ENCODE measurements at places on chromosomes 16 and 17.

DNA sequence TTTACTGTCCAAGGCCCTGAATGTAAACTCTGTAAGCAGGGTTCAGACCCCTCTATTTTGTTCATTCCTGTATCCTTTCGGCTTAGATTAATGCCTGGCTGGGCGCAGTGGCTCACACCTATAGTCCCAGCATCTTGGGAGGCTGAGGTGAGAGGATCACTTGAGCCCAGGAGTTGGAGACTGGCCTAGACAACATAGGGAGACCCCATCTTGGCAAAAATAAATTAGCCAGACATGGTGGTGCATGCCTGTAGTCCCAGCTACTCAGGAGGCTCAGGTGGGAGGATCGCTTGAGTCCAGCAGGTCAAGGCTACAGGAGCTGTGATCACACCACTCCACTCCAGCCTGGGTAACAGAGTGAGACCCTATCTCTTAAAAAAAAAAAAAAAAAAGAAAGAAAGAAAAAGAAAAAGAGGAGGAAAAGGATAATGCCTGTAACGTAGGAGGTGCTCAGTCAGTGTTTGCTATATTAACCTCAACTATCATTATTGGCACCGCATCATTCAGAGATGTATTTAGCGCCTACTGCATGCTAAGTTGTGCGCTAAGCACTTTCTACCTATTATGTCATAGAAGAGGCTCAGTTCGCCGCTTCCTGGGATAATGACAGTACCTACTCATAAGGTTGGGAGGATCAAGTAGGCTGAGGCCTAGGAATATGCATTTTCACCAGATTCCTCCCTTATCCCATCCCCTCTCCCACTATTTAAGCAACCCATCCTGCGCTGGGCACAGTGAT is 5.0 kb downstream of the SOCS1 start:
- DNase-seq = no peak

GRCh38 chr17:77491921-77492445 is 351.2 kb downstream of the SEC14L1 start:
- no peak for DNase-seq

GRCh38 chr17:55495239-55495638 is 16.0 kb downstream of the SMIM36 start:
- peak; percentile 96 for DNase-seq

DNA sequence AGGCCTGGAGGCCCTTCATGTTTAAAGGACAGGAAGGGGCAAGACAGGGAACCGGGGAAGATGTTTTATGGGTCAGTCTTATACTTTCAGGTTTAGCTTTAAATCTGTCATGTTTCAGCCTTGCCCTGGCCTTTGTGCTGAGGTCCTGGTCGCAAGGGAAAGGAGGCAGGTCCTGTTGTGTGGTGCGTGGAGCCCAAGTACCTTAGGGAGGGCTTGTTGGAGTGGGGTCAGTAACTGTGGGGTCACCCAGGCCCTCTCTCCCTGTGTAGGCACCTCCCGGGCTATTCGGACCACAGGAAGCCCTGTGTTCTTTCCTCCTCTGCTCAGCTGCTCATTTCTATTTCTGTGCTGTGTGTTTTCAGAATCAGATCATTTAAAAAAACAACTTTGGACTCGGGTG is 42.7 kb downstream of the MPRIP start:
- no peak for DNase-seq

DNA sequence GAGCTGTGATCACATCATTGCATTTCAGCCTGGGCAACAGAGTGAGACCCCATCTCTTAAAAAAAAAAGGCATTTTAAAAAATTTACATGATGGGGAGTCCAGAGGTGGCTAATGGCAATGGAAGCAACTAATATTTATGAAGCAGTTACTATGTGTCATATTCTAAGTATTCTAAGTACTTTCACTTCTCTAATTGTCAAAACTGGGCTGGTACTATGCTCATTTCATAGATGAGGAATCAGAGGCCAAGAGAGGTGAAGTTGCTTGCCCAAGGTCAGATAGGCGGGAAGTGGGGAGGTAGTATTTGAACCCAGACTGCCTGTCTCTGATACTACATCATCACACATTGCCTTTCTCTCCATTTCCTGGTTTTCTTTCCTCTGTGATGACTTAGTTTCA is 50.7 kb downstream of the SLC5A11 start:
- no peak for DNase-seq

GRCh38 chr17:80798595-80799537 is 192.8 kb upstream of the CHMP6 start:
- no peak for DNase-seq

- no peak for DNase-seq
Measured at GRCh38 chr16:49050607-49051006, 231.0 kb downstream of the CBLN1 start.

DNA sequence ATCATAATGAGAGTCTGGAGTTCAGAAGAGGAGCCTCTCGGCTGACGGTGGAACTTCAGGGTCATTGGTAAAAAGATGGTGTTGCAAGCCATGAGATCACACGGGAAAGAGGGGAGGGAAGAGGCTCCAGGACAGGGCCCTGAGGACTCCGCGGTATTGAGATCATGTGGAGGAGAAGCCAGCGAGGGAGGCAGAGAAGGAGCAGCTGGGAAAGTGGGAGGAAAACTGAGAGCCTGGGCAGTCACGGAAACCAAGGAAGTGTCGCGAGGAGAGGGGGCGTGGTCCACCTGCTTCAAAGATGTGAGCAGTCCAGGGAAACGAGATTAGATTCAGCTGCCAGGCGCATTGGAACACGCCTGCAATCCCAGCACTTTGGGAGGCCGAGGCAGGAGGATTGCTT is 27.7 kb upstream of the SBK1 start:
- DNase-seq = no peak

DNA sequence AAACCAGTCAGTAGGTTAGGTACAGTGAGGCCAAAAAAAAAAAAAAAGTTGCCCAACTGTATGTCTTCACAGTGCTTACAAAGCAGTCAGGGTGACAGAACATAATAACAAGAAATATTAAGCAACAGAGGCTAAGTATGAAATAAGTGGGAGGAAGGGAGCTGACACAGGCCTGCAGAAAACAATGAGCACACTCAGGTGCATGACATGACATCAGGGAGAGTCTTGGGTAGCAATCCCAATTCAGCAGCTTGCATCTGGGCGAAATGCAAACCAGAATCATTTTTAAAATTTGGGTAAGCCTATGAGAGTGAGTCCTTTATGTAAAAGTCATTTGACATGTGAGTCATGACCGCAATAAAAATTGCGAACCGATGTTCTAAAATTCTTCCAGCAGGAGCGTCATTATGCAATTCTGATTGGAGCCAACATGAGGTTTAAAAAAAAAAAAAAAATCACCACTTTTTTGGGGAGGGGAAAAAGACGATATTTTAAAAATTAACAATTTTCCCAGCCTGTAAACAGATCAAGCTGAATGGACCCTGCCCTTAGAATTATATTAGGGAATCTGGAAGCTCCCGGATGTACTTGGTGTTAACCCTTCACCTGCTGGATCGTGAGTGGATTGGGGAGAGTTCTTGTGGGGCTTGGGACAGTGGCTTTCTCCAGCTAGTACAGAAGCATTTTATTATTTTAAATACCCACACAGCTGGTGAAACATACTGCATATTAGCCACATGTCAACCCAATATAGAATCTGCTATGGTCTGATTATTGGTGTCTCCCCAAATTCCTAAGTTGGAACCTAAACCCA is 127.9 kb downstream of the NPIPB5 start:
- no peak for DNase-seq

DNA sequence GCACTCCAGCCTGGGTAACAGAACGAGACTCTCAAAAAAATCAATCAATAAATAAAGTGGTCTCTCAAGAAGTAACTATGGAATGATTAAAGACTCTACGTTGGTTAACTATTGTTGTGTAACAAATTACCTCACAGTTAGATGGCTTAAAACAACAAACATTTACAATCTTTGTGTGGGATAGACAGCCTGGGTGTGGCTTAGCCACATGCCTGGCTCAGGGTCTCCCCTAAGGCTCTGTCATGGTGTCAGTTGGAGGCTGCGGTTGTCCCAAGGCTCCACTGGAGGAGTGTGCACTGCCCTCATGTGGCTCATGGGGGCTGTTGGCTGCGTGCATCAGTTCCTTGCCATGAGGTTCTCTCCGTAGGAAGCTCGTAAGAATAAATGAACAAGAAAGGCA is 294.5 kb downstream of the SNX29 start:
- DNase-seq = no peak

DNA sequence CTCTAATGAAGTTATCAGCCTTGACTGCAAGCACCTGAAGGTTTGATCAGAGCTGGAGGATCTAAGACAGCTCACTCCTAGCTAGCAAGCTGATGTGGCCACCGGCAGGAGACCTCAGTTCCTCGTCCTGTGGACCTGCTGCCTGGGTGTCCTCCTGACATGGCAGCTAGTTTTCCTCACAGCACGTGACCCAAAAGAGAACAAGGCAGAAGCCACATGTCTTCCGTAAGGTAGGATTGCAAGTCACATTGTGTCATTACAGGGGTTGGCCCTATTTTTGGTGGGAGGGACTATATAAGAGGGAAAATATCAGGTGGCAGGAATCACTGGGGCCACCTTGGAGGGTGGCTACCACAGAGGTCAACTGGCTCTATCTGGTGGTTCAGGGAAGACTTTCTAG is 18.1 kb upstream of the WWOX start:
- DNase-seq = no peak

GRCh38 chr16:78130083-78130608 is 30.7 kb downstream of the WWOX start:
- no peak for DNase-seq

DNA sequence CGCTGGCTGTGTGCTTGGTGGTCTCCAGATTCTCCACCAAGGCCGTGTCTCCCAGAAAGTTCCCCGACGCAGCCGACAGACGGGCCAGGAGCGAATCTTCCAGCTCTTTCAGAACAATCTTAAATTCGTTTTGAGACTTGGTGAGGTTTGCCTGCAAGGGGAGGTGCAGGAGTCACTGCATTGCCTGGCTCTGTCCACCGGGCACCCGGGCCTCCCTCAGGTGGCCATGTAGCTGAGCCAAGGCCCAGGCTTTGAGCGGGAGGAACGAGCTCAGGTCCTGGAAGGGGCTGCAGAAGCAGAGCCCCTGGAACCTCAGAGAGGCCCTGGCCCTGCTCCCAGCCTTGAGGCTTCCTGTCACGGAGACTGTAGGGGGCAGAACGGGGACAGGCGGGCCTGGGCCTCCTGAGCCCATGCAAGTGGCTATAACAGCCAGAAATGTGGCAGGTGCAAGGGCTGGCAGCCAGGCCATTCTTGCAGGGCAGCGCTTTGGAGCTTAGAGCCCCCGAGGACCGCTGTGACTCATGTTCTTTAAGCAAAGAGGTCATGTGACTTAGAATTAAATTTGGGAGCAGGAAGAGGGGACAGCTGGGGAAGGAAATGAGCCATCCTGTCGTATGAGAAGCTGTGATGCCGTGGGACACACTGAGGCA is 72.4 kb downstream of the PGS1 start:
- DNase-seq = no peak

- no peak for DNase-seq
Measured at GRCh38 chr17:34930283-34930682, 31.0 kb downstream of the CCT6B start.

GRCh38 chr17:82217530-82218204 is 5.0 kb upstream of the CCDC57 start:
- DNase-seq = no peak

- peak; percentile 91 for DNase-seq
Measured at GRCh38 chr17:65634533-65634932, 73.1 kb upstream of the AXIN2 start.

- no peak for DNase-seq
Measured at GRCh38 chr17:39487946-39488345, 26.7 kb downstream of the CDK12 start.

DNA sequence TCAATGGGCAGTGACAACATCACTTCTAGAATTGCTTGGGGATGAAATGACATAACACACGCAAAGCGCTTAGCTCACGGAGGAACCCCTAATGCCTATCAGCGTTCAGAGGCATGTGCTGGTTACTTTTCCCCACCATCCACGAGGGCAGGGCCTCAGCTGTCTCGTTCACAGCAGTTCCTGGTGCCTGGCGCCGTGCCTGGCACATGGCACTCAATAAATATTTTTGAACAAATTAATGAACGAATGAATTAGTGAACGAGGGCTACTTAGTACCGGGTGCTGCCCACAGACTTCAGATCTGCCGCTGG is 14.1 kb upstream of the CIBAR2 start:
- no peak for DNase-seq

DNA sequence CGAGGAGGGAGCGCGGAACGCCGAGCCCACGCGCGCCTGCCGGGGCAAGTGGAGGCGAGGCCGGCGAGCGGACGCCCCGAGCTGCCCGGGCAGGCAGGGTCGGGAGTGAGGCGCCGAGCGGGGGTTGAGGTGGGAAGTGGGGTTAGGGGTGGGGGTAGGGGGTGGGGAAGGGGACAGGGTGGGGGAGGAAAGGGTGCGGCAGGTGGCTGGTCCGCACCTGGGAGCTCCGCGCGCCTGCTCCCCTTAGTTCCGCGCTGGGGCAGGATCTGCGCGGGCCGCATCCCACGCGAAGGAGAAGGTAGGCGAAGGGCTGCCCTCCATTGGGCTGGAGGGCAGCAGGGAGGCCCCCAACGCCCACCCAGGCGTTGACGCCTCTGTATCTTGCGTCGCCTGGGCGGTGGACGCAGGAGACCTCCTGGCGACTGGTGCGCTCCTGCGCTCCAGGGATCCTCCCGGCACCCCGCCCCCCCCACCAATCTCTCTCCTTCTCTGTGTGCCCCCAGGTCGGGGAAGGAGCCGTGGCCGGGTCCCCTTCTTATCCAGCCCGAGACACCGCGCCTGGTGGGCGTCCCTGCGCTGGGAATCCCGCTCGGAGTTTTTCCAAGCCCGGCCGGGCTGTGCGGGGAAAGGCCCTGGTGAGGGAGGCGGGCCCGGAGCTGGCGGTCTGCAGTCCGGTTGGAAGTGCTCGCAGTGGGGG is 51.3 kb upstream of the AMZ2 start:
- DNase-seq = no peak

GRCh38 chr17:11326492-11326891 is 85.5 kb downstream of the SHISA6 start:
- no peak for DNase-seq

DNA sequence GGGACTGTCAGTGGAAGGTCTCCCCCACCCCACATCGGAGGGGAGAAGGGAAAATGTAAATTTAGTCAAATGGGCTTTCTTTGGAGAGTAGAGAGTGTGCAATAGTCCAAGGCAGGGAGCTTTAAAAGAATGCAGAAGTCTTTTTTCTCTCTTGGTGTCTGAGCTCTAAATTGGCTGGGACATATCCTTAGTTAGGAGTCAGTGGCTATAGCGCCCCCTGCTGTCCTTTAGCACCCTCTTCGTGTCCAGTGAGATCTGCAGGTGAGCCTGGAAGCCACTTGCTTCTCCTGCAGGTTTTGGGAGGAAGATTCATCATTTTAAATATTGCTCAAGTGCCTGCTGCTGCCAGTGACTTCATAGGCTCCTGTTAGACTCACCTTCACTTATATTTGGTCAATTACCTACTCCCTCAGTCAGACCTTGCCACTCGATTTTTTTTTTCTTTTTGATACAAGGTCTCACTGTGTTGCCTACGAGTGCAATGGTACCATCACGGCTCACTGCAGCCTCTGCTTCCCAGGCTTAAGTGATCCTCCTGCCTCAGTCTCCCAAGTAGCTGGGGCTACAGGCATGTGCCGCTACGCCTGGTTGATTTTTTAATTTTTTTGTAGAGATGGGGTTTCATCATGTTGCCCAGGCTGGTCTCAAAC is 174.8 kb downstream of the PRKCB start:
- peak; percentile 43 for DNase-seq

GRCh38 chr16:85179344-85180046 is 67.2 kb upstream of the CIBAR2 start:
- no peak for DNase-seq

All from LNCaP clone FGC (cell line).